NCI-H460 (cell line): ENCODE measurements at places on chromosomes 5 and 9.

DNA sequence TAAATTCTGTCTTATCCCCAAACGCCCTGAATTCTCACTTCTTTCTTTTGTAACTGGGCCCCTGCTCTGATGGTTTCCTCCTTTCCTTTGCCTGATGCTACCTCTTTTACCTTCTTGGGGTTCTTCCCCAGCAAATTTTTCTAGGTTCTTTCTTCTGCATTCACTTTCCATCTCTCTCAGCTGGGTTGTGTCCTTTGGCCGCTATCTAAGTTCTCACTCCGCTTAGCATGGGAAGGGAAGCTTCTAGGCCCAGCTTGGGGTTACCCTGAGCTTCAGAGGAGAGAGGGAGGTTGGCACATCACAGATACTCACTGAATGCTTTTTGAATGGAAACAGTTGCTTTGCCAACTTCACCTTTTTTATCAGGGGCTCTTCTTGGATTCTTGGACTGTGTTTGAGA, 17.0 kb downstream of the PALM2AKAP2 start:
- DNase-seq: no peak

GRCh38 chr9:94157050-94157801, 73.0 kb downstream of the PTPDC1 start:
- peak; percentile 82 for DNase-seq

DNA sequence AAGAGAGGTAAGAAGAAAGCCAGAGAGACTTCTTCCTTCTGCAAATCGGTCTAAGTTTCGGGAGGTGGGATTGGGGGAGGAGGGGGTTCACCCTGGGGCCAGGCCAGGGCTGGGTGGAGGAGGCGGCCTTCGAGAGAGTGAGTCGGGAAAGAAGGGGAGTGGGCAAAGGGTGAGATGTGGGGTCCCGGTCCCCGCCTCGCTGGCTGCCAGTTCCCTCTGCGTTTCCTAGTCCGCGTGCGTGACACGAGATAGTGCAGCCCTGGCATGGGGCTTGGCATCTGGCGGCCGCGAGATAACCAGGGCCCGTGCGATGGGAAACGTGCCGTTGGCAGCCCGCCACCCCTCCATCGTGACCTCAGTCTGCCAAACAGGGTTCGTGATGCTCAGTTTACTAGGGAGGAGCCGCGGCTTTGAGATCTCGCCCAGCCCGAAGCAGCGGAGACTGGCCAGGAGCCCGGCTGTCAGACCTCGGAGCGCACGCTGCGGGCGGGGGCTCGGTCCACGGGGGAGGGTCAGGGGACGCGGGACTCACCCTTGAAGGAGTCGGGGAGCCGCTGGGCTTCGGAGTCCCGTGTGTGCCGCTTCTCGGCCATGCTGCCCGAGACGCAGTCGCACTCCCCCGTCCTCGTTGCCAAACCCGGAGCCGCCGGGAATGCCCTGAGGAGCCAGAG, at the start of gene STOM:
Gene STOM (minus strand): TSS at position 656 of the 671 bp plus-strand sequence. CDS start 63 bp downstream, at position 593.
- DNase-seq: peak; percentile 35

GRCh38 chr5:122723606-122724352, 51.1 kb upstream of the SNX2 start:
- no peak for DNase-seq

GRCh38 chr9:108704156-108704852, 151.5 kb downstream of the ACTL7B start:
- DNase-seq: no peak
